Muscle of leg (tissue), 16 donors: ENCODE measurements at places on chromosomes 1 and 21.

DNA sequence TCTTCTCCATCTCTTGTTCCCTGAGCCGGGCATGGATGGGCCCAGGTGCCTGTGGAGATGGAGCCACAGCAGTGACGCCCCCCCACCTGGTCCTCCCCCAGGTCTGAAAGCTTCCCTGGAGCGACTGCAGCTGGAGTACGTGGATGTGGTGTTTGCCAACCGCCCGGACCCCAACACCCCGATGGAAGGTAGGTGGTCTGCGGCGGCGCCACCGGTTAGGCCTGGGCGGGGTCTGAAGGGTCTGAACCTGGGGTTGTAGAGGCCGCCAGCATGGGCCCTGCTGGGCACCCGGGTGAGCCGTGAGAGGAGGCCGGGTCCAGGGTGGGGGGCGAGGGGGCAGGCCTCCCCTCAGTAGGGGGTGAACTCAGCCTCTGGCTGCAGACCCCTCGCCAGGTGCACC is 44.6 kb downstream of the KCNAB2 start:
- no peak for DNase-seq

GRCh38 chr1:39642796-39643195 is 3.4 kb upstream of the HEYL start:
- peak; percentile 39 for DNase-seq

GRCh38 chr1:231527586-231528171 is 790 bp upstream of the TSNAX start:
- DNase-seq, result no peak

DNA sequence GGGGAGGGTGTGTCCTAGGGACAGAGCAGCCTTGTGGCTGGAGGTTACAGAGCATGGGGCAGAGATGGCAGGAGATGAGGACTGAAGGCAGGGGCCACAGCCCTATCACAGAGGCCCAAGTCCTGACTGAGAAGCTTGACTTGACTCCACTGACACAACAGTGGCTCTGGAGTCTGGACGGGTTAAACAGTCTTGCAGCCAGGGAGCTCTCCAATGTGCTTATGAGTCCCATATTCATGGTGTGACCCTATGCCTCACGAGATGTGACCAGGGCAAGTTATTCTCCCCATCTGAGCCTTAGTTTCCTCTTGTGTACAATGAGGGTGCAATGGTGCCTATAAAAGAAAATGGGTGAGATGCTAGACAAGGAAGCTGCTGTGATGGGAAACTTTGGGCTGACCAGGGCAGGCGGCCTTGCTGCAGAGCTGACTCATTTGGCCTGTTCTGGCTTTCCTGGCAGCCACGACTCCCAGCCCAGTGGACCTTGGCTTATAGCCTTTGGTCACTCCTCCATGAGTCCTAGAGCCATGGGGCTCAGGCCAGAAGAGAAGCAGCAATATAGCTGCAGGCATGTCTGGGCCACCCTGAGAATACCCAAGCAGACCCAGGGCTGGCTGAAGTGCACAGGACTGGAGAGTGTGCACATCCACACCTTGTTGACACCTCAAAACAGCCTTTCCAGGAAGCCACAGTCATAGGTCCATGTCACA is 2.8 kb upstream of the TTC22 start:
- DNase-seq, result no peak

GRCh38 chr21:42518215-42518614 is 4.6 kb downstream of the SLC37A1 start:
- no peak for DNase-seq

- DNase-seq, result peak; percentile 66
These were observed 10.8 kb upstream of the DUSP12 start for GRCh38 chr1:161738627-161739287.
